CD4-positive, alpha-beta T cell (primary cell): ENCODE measurements at places on chromosomes 16 and 17. TPM values are rescaled to one million over a fixed set of nuclear protein-coding genes. Genes with fewer than 3 reads are reported as not detected.

Gene RAPGEFL1
- 9.4 TPM for total RNA-seq

Gene ITGB3
- not detected for total RNA-seq

GRCh38 chr17:68693896-68694295, 92.7 kb upstream of the FAM20A start:
- H3K4me3 ChIP-seq: no peak overlapping the region
- H3K27me3 ChIP-seq: peaks cover 3% of the 10 kb centered on the region
- no peak overlapping the region for H3K27ac ChIP-seq
- H3K4me1 ChIP-seq: no peaks in the 10 kb centered on the region
- no peaks in the 10 kb centered on the region for H3K36me3 ChIP-seq
- DNase-seq: no peak

Gene MPO
- not detected for total RNA-seq

GRCh38 chr17:81044764-81045589, 10.0 kb downstream of the BAIAP2 start:
- no peak for DNase-seq
- H3K27ac ChIP-seq: no peak overlapping the region
- H3K4me3 ChIP-seq: no peak overlapping the region
- no peaks in the 10 kb centered on the region for H3K36me3 ChIP-seq
- peaks cover 14% of the 10 kb centered on the region for H3K4me1 ChIP-seq

DNA sequence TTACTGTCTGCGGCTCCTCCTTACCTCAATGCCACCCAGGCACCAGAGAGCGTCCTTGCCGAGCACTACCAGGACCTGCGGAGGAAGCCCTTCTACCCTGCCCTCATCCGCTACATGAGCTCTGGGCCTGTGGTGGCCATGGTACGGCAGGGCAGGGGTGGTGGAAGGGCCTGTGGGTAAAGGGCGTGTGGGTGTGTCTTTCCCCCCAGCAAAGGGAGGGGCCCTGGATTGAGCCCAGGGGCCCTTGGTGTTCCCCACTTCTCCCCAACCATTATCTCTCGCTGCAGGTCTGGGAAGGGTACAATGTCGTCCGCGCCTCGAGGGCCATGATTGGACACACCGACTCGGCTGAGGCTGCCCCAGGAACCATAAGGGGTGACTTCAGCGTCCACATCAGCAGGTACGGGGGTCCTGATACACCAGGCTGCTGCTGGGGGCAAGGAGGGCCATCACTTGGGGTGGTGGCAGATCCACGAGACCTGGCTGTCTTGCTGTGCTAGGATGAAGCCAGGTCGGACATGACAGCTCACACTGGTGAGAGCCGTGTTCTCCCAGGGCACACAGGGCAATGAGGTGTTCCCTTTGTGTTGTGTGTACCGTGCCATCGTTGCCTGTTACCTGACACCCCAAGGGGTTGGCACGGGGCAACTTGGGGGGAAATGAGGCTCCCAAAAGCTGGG, 2.2 kb upstream of the DECR2 start:
- no peak overlapping the region for H3K27ac ChIP-seq
- H3K4me3 ChIP-seq: no peak overlapping the region
